NCI-H1417 treated with DMSO at 0.1 percent for 48 hours (cell line): ENCODE measurements at places on chromosomes 4 and X.

DNA sequence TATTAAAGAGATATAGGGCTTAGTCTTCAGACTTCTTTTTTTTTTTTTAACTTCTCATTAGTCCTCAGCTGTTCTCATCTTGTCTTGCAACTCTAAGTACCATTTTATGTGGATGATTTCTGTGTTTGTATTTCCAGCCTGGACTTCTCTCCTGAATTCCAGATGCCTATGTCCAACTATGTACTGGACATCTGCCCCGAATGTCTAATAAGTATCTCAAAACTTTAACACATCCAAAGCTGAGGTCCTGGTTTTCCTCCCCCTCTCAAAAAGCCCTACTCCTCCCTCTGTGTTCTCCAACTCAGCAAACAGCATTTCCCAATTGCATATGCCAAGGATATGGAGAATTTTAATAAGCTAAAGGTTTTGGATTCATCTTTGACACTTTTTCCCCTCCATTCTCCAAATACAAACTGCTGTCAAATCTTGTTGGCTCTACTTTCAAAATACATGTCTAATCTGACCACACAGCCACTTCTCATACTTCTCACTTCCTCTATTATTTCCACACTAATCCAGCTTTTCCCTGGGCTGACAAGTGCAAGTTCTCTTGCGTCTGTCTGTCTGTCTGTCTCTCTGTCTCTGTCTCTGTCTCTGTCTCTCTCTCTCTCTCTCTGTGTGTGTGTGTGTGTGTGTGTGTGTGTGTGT lies 79.8 kb downstream of the CLCN5 start:
- no peak for DNase-seq

- DNase-seq = no peak
Observed at GRCh38 chr4:94171616-94172015, 36.0 kb upstream of the SMARCAD1 start.

- no peak for DNase-seq
Observed at GRCh38 chrX:80285131-80285773, 135.0 kb upstream of the TENT5D start.

DNA sequence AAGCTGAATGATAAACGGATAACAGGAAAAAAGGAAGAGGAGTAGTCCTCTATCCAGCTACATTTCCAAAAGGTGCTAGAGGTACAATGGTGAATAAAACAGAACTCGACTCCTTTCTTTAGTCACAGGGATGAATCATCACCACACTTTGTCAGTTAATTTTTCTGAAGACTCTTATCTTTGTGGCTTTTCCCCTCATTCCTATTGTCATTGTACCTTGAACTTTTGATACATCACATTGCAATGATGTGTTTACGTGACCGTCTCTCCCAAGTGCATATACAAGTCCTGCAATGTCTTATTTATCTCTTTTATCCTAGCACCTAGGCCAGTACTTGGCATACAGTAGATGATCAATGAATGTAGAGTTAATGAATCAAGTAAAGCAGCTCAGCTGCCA lies 134.7 kb downstream of the LHFPL1 start:
- DNase-seq = no peak

- no peak for DNase-seq
Observed at GRCh38 chr4:186714006-186714675, 9.5 kb downstream of the FAT1 start.

- DNase-seq = no peak
Observed at GRCh38 chr4:15521442-15522039, 51.9 kb downstream of the CC2D2A start.
